Dermis microvascular lymphatic vessel endothelial cell (primary cell): ENCODE measurements at places on chromosomes 1 and 21. TPM values are rescaled to one million over a fixed set of nuclear protein-coding genes. Genes with fewer than 3 reads are reported as not detected.

The PALMD gene
- total RNA-seq: 10.9 and 22.0 TPM in 2 replicates

The HTR1D gene
- total RNA-seq: 0.13 TPM in 2 replicates

The PGD gene
- 64.5 and 79.3 TPM in 2 replicates for total RNA-seq

The PRR9 gene
- total RNA-seq: under 0.01 TPM in 1 of 2 replicates, not detected in the other

The SPATA45 gene
- not detected in 2 replicates for total RNA-seq

The DSCAM gene
- total RNA-seq: 0.51 TPM in 1 of 2 replicates, not detected in the other

The OPRD1 gene
- total RNA-seq: not detected in 2 replicates
